Hepatocyte (in vitro differentiated cells): ENCODE measurements at places on chromosomes 2 and 18.

- DNase-seq = no peak
These were observed 2.4 kb upstream of the TMEM178A start for GRCh38 chr2:39663187-39663930.

- DNase-seq = no peak
These were observed 51.0 kb upstream of the ACVR1 start for GRCh38 chr2:157927155-157927554.

DNA sequence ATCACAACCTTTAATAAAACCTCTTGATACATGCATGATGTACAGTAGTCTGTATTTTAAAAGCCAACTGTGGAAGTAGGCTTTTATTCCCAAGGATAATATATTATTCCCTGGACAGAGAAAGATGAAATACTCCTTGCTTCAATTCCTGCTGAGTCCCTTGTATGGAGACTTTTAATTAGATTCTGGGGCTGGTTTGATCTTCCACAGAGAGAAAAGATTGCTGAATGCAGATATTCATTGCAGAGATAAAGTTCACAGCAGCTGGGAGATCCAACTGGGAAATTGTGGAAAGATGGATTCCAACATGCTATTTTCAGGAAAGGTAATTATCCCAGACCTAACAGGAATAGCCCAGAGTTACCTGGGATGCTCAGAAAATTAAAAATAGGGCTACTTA lies 607.0 kb upstream of the HS6ST1 start:
- DNase-seq = no peak

GRCh38 chr2:1374287-1374686 lies 39.0 kb upstream of the TPO start:
- no peak for DNase-seq

DNA sequence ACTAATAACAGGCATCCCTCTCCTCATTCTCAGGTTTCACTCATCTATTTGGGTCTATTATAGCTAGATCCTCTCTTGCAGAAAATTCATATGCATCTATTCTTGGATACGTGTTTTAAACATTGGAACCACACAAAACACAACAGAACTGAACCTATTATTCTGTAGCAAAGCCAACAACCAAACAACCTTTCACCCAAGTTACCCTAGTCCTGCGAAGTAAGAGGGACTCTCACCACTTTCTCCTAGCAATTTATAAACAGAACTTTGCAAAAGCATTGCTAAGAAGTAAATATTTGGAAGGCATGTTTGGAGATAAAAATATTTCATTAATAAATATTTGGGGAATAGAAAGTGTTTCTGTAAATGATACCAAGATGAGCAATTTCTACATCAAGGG lies 20.4 kb upstream of the SH3BP4 start:
- no peak for DNase-seq

DNA sequence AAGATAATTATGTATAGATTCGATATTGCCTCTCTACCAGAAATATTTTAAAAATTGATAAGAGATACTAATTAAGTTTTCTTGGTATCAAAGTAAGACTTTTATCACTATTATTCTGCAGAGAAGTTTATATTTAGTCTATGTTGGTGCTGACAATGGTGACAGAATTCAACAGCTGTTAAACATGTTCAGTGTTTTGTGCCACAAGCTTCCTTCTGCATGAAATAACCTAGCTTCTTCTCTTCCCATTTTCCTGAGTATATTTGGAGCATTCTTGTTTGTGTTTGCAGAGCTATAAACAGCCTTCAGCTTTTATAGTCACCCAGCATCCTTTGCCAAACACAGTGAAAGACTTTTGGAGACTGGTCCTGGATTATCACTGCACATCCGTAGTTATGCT lies 229.2 kb upstream of the RAB12 start:
- DNase-seq = no peak

DNA sequence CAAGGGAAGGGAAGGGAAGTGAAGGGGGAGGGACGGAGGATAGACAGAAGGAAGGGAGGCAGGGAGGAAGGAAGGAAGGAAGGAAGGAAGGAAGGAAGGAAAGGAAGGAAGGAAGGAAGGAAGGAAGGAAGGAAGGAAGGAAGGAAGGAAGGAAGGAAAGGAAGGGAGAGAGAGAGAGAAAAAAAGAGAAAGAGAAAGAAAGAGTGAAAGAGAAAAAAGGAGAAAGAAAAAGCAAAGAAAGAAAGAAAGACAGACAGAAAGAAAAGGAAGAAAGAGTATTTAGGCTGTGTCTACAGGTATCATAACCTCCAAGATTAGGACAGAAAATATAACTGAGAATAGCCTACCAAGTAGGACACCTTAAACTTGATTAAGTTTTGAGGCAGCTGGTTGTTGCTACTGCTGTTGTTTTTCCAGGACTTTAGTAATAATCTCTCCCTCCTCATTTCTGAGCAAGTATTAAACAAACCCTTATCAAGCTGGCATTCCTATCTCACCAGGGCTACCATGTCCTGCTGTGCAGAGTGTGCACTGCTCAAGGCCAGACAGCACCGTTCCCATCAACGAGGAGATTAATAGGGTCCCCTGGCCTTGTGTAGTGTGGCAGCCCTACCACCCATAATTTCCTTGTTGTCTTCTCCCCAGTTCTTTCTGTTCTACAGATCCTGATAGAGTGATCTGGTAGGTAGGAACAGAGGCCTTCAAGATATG lies 90.5 kb upstream of the FHL2 start:
- DNase-seq = no peak

GRCh38 chr2:95069465-95069864 lies 44.0 kb downstream of the MAL start:
- no peak for DNase-seq

GRCh38 chr2:54520687-54521086 lies 64.6 kb downstream of the SPTBN1 start:
- no peak for DNase-seq

DNA sequence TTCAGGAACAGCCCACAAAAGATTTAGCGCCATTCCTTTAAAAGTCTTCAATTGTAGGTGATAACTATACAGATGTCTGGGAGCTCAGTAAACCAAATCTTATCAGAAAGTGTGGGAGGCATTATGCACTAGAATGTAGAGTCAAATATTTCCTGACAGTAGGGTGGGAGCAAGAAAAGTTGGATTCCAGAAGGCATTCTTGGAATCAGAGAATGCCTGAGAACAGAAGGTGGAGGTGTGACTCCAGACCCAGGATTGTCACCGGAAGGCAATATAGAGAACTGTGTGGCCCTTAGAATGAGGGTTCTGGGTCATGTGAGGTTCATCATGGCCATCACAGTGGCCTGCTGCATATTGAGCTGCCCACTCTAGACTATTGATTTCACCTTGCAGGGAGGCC lies 90.0 kb downstream of the SETBP1 start:
- DNase-seq = no peak

DNA sequence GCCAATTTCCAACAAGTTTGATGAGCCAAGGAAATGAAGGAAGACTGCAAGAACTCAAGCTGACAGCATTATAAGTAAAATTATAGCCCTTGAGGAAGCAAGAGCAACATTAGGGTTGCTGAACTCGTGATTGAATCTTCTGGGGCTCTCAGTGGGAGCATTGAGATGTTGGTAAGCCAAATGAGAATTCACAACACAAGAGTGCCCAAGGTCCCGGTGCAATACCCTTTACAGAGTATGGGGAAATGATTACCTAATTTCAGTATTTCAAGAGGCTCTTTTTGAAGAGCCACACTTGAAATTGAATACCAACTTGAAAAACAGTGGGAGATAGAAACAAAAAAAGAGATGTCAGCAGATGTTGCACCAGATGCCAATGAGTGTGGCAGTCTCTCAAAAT lies 554.5 kb downstream of the STK39 start:
- DNase-seq = no peak

DNA sequence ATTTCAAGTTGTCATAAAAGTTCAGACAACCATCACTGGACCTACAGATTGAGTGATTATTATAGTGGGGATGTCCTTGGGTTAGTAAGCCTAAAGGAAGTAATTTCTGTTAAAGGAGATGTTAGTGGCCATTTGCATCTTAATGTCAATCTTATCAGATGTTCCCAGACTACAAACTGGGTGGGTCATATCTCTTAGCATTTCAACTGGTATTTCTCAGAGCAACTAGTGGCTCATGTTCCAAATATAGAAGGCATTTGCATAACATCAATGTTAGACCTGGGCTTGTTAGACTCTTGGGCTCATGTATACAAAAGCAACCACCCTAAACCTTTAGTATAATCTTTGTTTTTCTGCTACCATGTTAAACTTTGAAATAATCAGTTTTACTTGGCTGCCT lies 17.9 kb downstream of the PLEKHA3 start:
- no peak for DNase-seq

DNA sequence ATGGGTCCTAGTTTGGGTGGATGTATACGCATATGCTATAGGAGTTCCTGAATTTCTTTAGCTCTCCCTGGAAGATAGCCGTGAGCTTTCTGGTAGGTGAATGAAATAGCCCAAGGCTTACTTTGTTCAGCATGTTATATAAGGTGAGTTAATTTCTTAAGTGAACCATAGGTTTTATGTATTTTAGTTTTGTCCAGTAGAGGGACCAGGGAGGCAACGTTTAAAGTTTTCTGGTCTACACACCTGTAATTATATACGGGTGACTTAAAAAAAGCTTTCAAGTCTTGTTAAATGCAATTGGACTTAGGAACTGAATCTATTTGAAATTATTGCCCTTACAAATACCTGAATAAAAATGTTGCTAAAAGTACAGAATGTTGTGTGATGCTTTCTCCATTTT lies 402.5 kb upstream of the DDX18 start:
- DNase-seq = no peak

GRCh38 chr2:62199392-62200125 lies 3.6 kb downstream of the B3GNT2 start:
- DNase-seq = no peak

DNA sequence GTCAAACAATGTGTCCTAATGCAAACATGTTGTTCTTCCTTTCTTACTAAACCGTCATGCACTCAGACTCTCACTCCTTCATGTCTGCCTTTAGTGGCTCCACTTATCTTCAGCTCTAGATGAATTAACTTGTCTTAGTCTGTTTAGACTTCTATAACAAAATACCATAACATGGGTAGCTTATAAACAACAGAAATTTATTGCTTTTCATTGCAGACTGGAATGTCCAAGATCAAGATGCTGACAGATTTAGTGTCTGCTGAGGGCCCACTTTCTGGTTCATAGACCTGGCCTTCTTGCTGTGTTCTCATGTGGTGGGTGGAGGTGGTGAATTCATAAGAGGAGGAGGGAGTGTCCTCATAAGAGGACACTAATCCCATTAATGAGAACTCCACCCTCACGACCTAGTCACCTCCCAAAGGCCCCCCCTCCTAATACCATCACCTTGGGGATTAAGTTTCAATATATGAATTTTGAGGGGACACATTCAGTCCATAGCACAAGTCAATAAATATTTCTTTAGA lies 32.3 kb downstream of the RALBP1 start:
- no peak for DNase-seq

DNA sequence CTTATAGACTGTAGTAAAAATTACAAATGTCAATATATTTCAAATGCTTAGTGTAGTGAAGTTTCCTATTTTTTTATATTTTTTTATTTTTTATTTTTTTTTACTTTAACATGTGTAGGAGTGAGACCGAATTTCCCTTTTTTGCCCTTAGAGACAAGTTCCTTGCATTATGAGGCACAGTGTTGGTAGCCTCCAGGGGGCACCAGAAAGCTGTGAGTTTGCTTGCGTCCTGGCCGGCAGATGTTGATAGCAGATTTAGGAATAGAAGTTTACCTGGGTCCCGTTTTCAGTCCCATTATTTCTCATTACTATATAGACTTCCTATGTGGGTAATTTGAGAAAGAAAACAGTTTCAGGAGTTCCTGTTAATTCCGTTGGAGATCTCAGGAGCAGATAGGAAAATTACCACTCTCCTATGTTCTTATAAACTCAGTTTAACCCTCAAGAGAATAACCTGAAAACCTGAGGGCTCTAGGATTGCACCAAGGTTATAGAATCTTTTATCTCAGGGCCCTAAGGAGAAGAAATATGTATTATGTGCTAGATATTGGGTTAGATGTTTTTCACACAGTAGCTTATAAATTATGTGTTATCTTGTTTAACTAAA lies 157.5 kb upstream of the SESTD1 start:
- peak; percentile 81 for DNase-seq

DNA sequence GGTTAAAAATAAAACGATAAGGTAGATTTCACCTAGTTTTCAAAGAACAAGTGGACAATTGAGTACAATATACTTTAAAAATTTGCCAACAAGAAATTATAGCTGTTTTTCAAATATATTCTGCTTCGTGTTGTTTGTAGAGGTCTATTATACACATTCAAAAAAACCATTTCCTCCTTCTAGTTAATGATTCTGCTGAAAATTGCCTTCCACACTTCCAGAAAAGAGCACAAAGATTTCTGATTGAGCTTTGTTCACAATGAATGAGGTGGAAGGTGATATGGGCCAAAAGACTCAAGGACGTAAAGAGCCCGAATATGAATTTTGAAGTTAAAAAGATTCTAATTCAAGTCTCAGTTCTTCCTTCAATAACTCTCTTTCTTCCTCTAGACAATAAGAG lies 277.0 kb upstream of the SESTD1 start:
- no peak for DNase-seq

DNA sequence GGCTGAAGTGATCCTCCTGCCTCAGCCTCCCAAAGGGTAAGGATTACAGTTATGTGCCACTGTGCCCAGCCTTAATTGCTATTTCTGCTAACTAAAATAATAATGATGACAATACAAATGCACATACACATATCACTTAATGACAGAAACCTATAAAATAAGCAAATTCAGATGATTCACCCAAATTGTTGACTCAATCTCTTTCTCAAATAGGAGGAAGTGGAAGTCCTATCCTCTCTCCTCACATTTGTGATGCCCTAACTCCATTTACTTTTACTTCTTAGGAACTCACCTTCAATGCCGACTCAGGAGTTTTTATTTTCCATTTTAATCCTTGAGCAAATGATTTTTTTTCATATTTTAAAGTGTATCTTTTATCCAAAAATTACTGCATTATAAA lies 24.5 kb upstream of the RAPH1 start:
- DNase-seq = no peak

DNA sequence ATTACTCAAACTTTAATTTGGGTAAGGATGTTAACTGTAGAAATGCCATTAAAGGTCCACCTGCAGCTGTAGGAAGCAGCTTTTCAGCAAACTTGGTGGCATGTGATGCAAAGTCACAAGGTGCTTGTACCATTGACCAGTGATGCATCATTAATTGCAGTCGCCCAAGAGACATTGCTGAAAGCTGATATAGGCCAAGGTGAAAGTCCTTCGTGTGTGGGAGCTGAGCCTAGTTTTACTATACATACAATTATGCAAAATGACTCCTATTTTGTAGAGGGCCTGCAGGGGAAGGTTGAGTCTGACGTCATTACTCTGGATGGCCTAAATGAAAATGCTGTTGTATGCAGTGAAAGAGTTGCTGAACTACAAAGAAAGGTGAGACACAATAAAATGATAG lies 40.5 kb downstream of the ALMS1 start:
- peak; percentile 40 for DNase-seq
